ENCODE measurements at places on chromosomes 11 and 22.

GRCh38 chr22:40635043-40635939 lies 1.2 kb downstream of the MRTFA start:
- DNase-seq: no peak

DNA sequence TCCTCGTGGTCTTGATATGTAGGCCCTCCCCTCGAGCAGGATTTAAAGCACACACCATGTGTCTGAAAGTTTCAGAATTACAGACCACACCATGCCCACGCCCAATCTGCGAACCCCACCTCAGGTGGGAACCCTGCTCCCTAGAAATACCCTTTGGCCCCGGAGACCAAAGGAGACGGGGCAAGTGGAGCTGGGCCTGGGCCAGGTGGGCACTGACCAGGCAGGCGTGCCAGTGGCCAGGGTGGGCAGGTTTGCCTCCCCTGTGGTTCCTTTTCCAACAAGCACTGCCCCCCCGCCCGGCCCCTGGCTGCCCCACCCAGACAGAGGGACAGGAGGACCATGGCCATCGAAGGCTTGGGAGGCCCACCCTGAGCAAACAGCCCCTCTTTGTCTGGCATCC lies 400.4 kb downstream of the TBC1D22A start:
- DNase-seq: no peak

DNA sequence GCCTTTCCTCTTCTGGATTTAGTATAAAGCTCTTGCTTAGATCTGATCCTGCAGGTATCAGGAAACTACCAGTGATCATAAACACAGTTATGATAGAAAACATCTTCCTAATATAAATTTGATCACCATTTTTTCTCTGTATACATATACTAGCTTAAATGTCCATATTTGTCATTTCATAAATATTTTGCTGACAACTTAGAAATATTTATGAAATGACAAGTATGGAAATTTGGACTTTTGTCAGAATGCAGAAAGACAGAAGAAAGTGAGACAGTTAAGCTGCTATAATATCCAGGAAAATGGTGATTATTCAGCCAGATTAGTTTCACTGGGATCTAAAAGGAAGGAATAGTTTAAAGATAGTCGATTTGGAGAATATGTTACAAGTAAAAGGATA lies 22.8 kb upstream of the TRIM21 start:
- DNase-seq: no peak

- no peak for DNase-seq
These were observed 85.7 kb downstream of the NECTIN1 start for GRCh38 chr11:119643212-119643875.

All from right kidney (tissue), 9 donors.